Umbilical cord (tissue), 2 donors: ENCODE measurements at places on chromosomes 2 and 18.
A peak's percentile ranks its signal among the peaks of the same experiment; 100 is the strongest.

GRCh38 chr2:67604360-67604759 is 207.2 kb downstream of the ETAA1 start:
- no peak for DNase-seq

- peak; percentile 92 for DNase-seq
Observed at GRCh38 chr18:10353791-10354190, 100.6 kb upstream of the APCDD1 start.

DNA sequence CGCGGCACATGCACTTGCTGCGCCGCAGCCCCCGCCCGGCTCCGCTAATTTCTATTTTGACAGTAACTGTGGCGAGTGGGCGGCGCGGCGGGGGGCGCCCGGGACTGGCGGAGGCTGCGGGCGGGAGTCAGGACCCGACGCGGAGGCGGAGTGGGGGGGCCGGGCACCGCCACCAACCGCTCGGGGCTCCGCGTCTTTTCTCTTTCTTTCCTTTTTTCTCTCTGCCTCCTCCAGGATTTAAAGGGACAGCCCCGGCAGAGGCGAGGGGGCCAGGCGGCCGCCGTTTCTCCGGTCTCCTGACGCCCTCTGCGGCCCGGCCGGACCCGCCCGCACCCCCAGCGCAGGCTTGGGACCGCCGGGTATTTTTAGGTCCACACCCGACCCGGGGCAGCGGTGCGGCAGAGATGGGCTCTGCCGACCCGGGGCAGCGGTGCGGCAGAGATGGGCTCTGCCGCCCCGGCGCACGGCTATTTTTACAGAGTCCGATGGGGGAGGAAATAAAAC is 460 bp upstream of the ZBTB7C start:
- DNase-seq = peak; percentile 48

DNA sequence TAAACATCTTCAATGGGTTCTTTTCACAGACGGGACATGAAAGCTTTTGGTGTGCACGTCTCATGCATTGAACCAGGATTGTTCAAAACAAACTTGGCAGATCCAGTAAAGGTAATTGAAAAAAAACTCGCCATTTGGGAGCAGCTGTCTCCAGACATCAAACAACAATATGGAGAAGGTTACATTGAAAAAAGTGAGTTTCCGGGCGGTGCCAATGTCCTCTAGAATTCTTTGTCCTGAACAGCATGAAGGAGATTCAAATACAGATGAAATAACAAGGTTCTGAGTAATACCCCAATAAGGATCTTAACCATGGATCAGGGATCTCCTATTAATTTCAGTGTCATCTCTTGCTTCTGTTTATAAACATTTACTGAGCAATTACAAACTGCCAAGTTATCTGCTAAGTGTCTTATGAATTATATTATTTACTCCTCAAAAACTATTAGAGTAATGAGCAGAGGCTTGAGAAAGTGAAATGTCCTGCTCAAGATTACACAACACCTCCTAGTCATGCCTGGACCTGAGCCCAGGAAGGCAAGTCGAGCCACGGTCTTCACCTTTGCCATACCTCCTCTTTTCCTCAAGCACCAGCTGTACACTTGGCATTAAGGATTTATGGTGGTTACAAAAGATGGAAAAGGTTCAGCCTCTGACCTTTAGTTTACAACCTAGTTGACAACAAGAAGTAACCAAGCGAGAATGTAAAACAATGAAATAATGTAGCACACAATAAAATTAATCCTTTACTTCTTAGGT is 22.6 kb downstream of the DHRS9 start:
- DNase-seq = no peak

GRCh38 chr18:48152549-48152948 is 222.1 kb upstream of the SMAD2 start:
- DNase-seq = no peak

GRCh38 chr2:215328066-215328465 is 16.2 kb downstream of the ATIC start:
- no peak for DNase-seq

- no peak for DNase-seq
Observed at GRCh38 chr2:176147800-176148496, 3.4 kb upstream of the HOXD4 start.

DNA sequence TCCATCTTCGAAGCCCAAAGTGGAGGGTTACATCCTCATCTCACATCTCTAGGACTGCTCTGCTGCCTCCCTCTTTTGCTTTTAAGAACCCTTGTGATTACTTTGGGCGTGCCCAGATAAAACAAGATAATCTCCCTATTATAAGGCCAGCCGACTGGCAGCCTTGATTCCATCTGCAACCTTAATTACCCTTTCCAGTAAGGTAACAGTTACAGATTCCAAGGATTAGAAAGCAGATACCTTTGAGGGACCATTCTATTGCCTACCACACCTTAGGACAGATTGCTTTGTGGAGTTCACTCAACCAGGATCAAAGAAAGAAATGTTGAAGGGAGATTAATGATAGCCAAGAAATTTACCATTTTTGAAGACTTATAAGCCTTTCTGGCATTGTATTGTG is 250.8 kb upstream of the ACVR2A start:
- no peak for DNase-seq

DNA sequence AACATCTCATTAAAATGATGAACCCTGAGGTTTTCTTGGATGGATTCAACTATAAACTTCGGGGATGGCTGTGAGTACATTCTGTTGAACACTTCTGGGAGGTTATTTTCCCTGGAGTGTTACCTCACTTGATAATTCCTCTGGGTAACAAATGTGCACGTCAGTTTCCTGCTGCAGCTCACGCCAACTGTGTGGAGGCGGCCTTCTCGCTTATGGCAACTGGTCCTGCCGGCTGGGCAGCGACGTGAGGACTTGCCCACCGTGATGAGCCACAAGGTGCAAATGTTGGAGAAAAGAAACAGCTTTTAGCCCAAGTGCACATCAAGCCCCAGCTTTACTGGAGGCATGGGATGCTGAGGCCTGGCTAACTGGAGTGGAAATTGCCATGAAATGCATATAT is 15.9 kb downstream of the MYCN start:
- DNase-seq = no peak

DNA sequence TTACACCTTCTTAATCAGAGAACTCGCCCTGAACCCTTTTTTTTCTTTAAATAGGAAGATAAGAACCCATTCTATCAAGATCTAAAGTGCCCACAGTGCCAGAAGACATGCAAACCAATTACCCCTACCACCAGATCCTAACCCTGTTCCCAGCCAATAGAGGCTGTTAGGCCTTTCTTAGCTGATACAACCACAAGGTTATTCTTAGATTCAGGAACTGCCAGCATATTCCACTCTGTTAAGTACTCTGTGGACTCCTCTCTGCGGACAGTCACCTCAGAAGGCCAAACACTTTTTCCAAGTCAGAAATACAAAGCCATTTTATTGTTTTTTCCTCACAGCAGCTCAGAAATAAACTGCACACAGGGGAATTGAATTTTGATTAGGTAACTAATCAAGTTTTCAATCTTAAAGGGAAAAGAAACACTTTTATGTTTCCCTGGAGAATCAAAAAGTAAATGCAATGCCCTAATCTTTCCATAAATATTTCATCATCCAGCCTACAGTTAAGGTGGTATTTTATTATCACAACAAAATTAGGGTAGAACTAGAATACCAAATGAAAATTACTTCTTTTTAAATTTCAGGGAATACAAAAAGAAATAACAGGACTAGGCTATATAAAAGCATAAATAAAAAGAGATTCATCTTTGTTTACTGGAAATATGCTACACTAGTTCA is 111.4 kb downstream of the NBAS start:
- DNase-seq = no peak

GRCh38 chr2:190913725-190914124 is 33.1 kb downstream of the GLS start:
- DNase-seq = no peak

- no peak for DNase-seq
Observed at GRCh38 chr2:162058973-162059668, 14.9 kb downstream of the DPP4 start.

- DNase-seq = no peak
Observed at GRCh38 chr2:207475546-207475945, 54.2 kb upstream of the CREB1 start.

DNA sequence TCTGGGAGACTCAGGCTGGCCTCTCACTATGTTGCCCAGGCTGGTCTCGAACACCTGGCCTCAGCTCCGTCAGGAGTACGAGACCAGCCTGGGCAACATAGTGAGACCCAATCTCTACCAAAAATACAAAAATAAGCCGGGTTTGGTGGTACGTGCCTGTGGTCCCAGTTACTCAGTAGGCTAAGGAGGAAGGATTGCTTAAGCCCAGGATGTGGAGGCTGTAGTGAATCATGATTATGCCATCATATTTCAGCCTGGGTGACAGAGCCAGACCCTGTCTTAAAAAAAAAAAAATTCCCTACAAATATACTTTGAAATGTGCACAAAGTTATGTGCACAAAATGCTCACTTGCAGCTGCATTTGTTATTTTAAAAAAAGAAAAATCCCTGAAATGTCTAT is 26.3 kb upstream of the AGAP1 start:
- DNase-seq = no peak

DNA sequence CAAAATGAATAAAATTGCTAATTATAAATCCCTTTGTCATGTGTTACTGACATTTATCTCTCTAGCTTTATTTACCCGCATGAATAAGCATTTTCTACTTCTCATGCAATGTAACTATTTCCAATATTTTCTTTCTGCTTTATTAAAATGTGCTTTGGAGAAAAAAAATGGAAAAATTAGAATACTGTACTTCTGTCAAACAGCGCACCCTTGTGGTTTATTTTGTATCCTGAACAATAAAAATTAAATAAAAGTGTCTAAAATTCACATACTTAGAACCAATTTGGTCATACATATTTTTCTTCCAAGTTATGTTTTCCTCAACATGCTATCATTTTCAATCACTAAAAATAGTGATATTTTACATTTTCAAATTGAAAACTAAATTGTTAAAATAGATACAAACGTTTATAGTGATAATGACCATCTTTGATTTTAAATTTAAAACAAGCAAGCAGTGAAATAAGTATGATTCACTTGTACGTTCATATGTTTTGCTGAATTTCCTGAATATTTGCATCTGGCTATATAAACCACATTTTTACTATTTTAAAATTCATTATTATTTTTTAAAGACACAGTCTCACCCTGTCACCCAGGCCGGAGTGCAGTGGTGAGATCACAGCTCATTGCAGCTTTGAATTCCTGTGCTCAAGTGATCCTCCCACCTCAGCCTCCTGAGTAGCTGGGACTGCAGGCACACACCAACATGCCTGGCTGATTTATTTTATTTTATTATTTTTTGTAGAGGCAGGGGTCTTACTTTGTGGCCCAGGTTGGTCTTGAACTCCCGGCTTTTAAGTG is 95.9 kb upstream of the GRB14 start:
- peak; percentile 40 for DNase-seq

GRCh38 chr2:134224005-134224404 is 29.9 kb upstream of the MGAT5 start:
- DNase-seq = no peak

DNA sequence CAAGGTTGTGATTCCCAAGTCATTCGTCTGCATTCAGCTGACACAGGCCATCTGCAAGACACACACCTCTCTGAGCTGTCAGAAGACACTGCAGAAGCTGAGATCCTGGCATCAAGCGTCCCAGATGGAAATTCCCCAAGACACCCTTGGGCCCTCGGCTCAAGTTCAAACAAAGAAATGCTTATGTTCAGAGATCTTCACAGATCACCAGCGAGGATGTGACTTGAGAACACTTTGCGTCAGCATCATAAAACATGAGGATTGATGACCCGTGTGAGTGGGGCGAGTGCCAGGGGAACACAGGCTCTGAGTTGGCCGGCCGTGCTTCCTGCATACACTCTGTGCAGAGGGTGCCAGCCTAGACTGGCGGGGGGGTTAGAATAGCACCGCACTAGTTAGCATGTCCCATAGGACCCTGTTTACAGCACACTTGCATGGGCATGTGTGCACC is 36.8 kb downstream of the KCNIP3 start:
- peak; percentile 78 for DNase-seq

DNA sequence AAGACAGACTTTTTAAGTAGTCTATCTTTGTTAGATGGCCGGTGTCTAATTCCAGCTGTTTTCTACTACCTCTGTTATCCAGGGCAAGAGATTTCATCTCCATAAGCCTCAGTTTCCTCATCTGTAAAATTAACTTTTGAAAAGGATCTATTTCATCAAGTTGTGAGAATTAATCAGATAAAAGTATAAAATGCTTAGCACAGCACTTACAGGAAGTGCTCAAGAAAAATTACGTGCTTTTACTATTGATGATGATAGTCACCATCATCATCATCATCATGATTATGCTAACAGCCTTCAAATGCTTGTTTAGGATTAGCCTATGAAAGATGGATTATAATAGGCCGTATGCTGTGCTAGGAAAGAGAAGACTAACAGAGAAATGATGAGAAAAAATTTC is 76.2 kb downstream of the CYRIA start:
- no peak for DNase-seq

DNA sequence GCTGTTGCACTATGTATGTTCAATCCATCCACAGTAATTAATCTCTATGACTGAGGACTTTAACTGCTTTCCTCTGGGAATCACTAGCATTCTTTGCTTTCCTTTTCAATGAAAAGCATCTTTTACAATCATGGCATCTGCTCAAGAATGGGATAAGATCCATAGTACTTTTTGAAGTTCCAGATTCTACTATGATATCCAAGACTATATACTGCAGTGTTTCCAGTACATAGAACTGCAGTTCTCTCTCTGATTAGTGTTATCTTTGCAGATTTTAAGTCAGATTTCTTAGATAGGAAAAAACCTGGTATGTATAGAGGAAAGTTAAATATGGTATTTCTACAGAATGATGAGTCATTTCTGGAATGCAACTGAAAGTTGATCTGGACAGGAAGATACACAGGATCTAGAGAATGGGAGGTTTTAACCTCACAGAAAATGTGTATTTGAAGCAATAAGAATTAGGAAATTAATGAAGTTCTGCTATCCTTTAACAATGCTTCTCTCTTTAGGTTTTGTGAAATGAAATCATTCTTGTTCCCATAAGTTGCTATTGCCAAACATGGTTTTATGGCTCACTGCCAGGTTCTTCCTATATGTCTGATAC is 670.7 kb downstream of the ERBB4 start:
- DNase-seq = peak; percentile 71

DNA sequence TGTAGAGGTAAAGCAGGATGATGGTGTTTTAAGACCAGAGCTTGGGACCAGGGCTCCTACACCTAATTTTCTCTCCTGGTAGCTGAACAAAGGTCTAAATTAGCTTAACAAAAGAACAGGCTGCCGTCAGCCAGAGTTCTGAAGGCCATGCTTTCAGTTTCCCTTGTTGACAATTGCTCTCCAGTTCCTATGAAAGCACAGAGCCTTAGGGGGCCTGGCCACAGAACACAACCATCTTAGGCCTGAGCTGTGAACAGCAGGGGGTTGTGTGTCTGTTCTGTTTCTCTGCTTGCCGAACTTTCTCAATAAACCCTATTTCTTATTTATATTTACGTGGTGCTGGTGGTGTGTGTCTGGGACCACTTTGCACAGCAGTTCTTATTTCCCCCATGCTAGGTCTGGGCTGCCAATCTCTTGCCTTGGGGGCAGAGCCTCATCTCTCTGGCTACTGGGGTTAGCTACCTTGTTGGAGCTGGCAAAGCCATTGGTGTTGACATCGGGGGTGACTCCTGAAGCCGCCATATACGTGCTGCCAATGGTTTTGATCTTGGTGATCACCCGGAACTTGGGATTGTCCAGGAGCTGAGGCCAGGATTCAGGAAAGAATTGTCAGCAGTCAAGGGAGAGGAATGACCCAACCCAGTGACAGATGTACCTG is 29.0 kb downstream of the CENPO start:
- DNase-seq = no peak
